ENCODE measurements at places on chromosomes 16 and 17.

- no peak for DNase-seq
Measured at GRCh38 chr17:67276075-67276474, 31.1 kb upstream of the HELZ start.

- DNase-seq = no peak
Measured at GRCh38 chr16:28522792-28523191, 16.0 kb downstream of the NUPR1 start.

GRCh38 chr17:38584350-38584925 is 21.3 kb downstream of the SRCIN1 start:
- peak; percentile 71 for DNase-seq

GRCh38 chr16:29757950-29758466 is 12.2 kb upstream of the C16orf54 start:
- DNase-seq = peak; percentile 25

GRCh38 chr16:85527767-85528297 is 85.3 kb upstream of the GSE1 start:
- DNase-seq = no peak

DNA sequence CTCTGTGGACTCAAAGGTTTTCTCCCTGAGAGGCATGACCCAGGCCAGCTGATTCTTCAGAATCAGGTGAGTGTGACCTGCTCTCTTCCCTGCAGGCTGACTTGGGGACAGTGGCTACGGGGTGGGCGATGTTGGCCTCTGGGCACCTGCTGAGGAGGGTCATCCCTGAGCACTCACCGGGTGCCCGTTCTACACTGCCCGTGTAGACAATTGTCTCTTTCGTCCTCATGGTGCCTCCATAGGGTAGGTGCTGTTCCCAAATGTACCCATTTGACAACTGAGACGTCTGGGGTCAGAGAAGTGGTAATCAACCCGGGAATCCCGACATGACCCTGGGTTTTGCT is 74.8 kb downstream of the GOSR1 start:
- DNase-seq = no peak

- peak; percentile 8 for DNase-seq
Measured at GRCh38 chr16:53864819-53865493, 161.0 kb downstream of the FTO start.

- DNase-seq = peak; percentile 69
Measured at GRCh38 chr17:62950067-62950466, 16.0 kb upstream of the TANC2 start.

All from EL (cell line).